ENCODE measurements at places on chromosomes 13 and 19.

DNA sequence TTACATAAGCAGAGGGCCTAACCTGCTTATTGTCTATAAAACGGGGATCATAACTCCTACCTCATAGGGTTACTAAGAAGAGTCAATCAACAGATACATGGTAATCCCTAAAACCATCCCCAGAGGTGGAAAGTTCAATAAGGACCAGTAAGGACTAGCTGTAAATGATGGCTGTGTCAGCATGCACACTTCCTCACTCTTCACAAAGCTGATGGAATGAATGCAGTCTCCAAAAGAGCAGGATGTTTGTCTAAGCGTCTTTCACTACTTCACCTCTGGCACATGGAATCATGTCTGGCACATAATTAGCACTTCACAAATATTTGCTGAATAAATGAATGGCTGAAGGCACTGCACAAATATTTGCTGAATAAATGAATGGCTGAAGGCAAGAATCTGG is 134.2 kb downstream of the MIPEP start:
- DNase-seq = no peak

- no peak for DNase-seq
Observed at GRCh38 chr19:50880241-50880640, 7.0 kb downstream of the KLK2 start.

DNA sequence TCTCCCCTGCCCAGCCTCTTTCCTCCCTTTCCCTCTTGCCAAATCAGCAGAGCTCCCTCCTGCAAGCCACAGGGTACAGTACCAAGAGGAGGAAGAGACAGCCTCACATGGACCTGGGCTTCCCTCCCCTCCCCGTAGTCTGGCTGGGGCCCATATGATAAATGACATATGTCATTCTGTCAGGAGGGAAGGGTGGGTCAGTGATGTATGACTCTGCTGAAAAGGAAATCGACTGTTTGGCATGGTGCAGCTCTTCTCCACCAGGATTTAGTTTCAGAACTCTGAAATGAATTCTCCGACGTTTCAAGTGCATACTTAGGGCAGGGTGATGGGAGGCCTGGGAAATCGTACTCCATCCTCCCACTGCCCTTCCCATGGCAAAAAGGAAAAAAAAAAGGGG is 9.8 kb downstream of the TSHZ3 start:
- DNase-seq = no peak

DNA sequence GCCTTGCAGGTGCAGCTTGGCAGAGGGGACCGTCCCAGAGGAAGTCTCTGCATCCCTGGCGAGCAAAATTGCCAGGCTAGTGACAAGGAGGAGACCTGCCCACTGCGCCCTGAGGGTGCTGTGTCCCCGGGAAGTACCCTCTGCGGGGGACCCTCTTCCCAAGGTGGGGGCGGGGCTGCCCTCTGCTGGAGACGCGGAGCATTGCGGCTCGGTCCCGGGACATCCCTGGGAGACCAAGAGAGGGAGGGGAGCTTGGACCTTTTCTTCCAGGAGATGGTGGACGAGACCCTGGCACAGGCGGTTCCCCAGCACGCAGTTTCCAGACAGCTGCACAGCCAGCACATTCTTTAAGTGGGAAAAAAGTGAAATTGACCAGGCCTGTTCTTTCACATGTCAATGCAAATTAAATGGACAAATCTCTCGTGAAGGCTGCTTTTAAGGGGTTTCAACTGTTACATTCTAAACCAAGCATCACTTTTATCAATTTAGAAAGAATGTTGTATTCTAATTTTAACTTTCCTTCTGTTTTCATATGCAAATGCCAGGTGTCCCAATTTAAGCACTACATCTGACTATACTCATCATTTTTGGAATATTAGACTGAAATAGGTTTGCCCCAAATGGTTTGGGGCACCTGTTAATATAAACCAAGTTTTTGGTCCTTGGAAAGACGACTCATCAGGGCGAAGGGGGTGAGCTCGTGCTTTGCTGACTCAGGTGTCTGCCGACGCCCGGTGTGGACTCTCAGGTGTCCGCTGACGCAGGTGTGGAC is 60.7 kb downstream of the MCF2L start:
- DNase-seq = peak; percentile 26

- DNase-seq = no peak
Observed at GRCh38 chr13:94859278-94859691, 146.9 kb upstream of the SOX21 start.

DNA sequence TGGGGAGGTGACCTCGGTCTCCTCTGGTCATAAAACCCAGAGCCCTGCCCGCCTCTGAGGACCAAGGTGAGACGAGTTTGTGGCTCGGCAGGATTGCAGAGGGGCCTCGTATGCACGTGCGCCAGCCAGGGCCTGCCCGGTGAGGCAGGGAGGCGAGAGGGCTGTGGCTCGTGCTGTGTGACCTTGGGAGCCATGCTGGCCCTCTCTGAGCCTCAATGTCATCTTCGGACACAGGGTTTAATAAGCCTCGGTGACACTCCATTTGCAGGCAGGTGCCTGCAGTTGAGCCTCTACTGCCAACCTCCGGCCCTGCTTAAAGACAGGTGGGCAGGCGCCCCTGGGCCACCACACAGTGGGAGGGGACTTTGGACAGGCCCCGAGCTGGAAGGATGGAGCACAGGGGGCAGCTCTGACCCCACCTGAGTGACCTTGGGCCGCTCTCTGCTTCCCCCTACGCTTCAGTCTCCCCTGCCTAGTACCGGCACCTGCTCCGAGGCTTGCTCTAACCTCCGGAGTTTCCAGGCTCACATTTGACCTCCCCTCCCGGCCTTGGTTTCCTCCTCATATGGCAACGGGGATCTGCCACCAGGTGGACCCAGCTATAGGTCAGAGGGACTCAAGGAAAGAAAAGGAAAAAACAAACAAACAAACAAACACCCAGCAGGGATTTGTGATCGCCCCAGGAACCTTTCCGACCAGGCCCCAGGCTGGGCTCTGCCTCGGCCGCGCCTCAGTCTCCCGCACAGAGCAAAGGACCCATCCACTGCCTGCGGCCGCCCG is 3.1 kb downstream of the ZBTB7A start:
- DNase-seq = no peak

- DNase-seq = peak; percentile 22
Observed at GRCh38 chr19:29966588-29967249, 24.7 kb downstream of the URI1 start.

DNA sequence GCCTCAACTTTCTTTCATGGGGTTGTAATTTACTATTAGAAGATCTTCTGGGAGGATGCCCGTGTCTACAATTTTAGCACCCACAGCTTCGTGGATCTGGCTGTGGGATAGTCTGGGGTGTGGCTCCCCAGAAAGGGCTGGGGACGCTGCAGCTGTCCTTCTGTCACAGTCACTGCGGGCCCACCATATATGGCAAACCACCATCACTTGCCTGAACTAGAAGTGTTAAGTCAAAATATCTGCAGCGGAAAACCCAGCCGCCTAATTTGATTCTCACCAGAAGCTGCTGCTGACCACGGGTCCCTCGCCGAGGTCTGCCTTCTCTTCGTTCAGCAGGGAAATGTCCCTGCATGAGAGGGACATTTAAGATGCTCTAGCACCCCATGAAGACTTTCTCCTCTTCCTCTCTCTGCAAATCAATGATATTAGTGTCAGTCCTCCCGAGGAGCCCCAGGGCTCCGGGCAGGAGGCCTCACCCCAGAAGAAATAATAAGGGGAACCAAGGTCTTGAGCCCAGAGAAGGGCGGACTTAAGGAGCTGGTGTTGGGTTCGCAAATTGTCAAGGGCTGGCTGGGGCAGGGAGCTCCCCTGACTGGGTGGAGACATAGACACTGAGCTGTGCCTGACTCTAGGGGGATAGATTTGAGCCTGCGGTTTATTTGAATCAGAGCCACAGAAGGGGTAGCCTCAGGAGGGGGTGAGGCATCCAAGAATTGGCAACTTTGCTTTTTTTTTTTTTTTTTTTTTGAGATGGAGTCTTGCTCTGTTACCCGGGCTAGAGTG is 3.0 kb upstream of the MATK start:
- no peak for DNase-seq
